ENCODE measurements at places on chromosomes 5 and 9.

- DNase-seq, result no peak
Measured at GRCh38 chr9:113350937-113351336, 1.6 kb downstream of the BSPRY start.

- DNase-seq, result no peak
Measured at GRCh38 chr9:9819886-9820285, 792.9 kb downstream of the PTPRD start.

GRCh38 chr5:55495216-55495615, 39.5 kb downstream of the PLPP1 start:
- DNase-seq, result no peak

DNA sequence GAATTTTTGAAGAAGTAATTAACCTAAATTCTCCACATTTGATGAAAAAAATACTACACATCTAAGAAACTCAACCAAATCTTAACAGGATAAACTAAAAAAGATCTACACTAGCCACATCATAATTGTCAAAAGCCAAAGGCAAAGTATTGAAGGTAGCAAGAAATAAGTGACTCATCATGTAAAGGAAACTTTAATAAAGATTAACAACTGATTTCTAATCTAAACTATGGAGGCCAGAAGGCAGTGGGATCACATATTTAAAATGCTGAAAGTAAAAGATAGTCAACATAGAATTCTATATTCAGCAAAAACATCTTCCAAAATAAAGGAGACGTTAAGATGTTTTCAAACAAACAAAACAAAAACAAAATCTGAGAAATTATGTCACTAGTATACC, 2002.9 kb downstream of the MAT2B start:
- no peak for DNase-seq

DNA sequence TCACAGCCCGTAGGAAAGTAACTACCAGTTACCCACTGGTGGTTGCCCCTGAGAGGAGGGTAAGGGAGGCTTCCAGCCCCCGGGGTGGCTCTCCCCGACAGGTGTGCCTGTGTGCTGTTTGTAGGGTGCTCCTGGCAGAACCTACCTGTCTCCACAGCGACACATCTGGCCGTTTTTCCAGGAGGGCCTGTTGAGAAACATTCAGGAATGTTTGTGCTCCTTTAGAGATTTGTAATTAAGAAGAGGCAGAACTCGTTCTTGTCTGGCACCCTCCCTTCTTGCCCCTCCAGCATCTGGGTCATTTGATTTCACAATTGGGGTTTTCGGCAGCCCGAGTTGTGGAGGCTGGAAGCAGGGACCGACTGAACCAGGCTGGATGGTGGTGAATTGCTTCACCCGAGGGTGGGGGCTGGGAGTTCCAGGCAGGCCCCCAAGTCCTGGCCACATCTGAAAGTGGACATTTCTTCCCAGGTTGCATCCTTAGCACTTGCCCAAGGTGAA, 74.2 kb downstream of the WWC1 start:
- no peak for DNase-seq

- no peak for DNase-seq
Measured at GRCh38 chr9:128901822-128902221, 19.0 kb upstream of the PHYHD1 start.

DNA sequence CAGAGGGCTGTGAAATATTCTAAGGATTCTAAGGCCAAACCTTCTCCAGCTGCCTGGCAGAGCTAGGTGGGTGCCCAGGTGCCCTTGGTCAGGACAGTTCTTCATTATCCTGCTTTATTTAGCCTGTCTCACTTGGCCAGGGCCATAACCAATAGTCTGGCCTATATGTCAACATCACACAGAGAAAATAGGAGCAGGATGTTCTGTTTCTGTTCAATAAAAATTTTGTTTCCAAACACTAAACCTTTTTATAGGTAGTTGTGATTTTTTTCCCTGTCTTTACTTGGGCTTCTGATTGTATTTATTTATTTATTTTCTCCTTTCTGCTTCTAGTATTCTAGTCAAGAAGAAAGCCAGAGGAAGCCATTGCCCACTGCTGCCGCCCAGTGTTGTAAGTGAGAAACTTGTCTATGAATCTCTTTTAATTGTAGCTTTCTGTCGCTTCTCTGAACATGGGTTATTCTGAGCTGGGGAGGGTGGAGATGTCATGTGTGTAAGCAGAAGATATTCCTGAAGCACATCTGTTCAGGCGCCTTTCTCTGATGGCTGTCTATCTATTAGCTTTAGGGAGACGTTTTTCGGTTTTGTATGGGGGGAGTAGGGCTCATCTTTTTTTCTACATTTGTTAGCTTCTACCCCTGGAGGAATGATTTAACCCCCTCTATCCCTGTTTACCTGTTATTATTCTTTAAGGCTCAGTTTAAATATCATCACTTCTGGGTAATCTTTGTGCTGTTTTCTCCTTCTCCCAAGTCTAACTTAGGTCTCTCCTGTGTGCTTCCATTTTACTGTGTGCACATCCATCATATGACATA, 97.1 kb downstream of the UNC13B start:
- peak; percentile 43 for DNase-seq

DNA sequence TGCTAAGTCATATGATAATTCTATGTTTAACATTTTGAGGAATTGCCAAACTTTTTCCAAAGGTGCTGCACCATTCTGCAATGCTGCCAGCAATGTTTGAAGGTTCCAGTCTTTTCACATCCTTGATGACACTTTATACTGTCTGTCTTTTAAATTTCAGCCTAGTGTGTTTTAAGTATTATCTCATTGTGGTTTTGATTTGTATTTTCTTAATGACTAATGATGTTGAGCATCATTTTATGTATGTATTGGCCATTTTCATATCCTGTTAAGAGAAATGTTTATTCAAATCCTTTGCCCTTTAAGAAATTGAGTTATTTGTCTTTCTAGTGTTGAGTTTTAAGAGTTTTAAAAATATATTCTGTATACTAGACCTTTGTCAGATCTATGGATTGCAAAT, 5.0 kb upstream of the TEX48 start:
- DNase-seq, result no peak

DNA sequence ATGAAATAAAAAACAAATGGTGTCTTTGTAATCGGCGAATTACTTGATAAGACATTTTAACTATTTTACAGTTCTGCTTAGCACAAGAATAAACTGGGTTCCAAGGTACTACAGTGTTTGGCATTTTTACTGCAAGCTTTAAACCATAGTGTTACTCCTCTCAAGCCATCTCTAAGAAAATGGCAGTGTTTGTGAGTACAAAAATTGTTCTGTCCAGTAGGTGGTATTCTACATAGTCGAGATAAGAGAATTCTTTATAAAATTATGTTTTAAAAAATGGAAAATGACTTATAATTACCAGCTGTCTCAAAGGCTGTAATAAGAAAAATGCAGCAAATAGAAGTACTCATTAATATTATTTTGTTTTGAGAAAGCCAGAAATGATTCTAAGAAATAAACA, 3.2 kb downstream of the SMIM15 start:
- no peak for DNase-seq

DNA sequence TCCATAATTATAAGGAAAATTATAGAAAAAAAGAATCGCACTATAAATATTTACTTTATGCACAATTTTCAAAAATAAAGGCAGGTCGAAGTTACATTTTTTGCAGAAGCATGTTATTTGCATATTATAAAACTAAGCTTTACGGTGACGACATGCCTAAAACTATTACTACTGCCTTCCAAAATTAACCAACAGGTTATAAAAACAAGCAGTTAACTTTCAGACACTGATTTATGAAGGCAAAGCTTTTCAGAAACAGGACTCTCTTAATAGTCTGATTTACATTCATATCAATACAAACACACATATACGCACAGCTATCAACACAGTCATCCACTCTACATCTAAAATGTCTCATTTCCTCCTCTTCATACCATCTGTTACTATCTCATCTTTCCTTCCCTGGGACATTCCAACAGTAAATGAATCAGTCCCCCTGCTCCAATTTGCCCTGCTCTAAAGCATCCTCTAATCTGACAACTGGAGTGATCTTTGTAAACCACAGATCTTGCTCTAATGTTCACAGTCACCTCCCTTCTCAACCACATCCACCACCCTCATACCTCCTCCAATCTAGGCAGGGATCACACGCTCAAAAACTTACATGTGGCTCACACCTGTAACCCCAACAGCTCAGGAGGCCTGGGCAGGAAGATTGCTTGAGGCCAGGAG, 21.6 kb downstream of the FBXW11 start:
- peak; percentile 27 for DNase-seq

DNA sequence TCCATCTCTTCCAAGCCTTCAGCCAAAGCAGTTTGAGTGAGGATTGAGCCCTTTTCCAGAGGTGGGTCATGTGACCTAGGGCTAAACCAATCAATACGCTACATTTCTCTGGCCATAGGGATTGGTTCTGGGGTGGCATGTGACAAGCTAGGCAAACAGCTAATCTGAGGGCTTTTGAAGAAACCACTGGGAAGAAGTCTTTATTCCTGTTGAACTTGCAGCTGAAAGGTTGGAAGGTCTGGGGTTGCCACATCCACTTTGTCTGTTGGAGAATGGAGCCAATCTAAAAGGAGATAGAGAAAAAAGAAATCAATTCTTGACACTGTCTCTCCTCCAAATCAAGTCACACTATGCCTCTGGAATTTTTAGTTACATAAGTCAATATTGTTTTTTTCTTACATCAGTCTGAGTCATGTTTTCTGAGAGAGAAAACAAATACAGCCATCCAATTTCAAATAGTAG, 637.8 kb upstream of the WWC1 start:
- no peak for DNase-seq

DNA sequence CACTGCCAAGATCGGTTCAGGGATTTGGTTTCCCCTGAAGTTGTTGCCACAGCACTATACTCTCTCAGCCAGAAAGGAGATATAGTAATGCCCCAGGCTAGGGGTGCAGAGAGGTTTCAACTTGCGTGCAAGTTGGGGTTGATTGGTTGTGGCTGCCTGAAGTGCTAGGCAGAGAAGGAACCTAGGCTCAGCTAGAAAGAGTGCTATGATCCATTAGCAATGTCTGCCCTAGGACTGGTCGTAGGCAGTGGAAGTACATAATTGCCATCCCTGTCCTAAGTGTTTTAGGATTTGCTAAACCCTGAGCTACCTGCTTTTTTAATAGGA, 136.6 kb upstream of the SMIM23 start:
- no peak for DNase-seq

DNA sequence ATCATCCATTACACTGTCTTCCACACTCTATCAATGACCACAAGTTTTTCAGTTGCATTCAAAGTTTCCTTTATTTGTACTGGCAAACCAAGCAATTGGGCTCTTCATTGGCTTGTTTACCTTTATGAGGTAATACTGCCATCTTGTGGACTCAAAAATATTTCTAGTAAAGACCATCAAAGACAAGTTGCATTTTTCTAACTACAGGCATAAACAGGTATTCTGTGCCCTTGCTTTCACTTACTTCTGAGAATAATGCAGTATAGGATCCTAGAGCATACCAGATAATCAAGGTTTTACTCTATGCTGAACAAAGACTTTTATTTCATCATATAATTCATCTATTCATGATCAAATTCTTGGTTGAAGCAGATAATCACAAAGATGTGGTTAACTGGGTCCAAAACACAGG, 173.7 kb upstream of the POU5F2 start:
- DNase-seq, result peak; percentile 21

- DNase-seq, result peak; percentile 30
Measured at GRCh38 chr5:57650360-57651069, 167.9 kb upstream of the ACTBL2 start.

- no peak for DNase-seq
Measured at GRCh38 chr9:132381966-132382541, 24.6 kb downstream of the TTF1 start.

DNA sequence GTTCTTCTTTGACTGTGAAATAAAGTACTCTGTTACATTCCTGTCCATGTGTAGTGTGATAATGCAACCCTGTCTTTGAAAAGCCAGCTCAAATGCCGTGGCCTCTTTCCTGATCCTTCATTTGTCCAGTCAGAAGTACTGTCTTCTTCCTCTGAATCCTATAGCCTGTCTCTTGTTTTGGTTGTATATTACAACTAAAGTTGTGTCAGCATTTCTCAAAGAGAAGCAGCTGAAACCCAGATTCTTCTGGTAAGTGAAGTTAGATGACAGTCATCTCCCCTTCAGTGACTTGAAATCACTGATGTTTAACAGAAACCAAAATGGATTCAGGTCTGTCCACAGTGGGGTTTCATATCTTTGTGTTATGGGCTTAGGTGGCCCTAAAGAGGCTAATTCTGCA, 196.2 kb downstream of the PCSK1 start:
- DNase-seq, result no peak

- no peak for DNase-seq
Measured at GRCh38 chr5:74490814-74491213, 149.7 kb downstream of the ENC1 start.

DNA sequence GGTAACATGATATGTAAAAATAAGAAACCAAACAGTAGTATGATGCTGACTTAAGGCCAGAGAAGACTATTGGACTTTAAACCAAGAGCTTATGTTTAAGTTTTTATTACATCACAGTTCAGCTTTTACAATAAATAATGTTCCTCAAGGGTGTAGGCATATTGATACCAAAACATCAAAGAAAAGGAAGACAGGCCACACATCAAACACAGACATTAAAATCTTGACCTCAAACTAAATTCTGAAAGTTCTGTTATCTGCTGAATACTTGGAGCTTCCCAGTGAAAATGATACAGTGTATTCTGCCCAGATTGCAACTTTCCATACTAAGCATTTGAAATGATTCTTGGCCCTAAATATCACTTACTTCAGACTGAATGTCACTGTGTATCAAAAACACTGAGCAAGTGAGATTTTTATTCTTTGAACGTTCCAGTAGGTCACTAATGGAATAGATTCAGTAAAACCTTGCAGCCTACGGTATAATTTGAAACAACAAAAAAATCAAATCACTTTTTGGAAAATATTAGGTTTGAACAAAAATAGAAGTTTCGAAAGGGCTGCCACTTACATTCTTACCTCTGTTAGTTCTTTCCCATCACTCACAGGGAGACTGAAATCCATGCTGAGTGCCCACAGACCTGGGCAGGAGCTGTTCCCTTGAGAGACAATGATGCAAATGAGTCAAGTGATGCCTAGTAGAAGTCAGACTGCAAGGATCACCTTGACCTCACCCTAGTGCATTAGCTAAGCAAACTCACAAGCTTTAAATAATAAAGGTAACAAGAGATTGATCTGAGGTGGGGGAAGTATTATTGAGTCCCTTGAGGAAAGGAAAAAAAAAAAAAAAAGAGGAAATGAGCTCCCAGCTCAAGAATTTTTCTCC, 2.5 kb downstream of the LPAR1 start:
- DNase-seq, result no peak

DNA sequence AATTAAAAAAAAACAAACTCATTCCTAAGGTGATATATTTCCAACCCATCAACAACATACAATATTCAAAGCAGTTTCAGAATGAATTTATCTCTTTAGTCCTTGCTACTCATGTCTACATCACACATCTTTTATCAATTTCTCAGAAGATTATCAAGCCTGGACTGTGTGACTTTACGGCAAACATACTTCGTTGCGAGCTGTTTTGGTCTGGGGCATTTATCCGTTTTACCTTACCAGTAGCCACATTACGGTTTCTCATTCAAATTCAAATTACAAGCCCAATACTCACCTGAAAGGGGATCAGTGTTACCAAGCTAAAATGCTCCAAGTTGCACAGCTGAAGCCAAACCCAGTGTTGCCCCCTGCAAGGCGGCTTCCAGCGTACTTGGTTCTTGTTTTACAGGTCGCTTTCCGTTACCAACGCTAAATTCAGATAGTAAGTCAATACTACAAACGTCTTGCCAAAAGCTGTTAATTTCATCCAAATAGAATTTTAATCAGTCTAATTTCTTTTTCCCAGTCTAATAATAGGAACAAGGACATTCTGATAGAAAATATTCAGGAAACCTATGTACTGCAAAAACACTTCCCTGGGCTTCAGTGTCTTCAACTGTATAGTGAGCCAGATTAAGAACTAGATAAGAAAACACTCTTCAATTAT, 1.8 kb downstream of the HNRNPH1 start:
- no peak for DNase-seq

GRCh38 chr5:126692971-126693370, 84.0 kb upstream of the LMNB1 start:
- no peak for DNase-seq
